Smooth muscle cell of the coronary artery (primary cell): ENCODE measurements at places on chromosomes 7 and 10. TPM values are rescaled to one million over a fixed set of nuclear protein-coding genes. Genes with fewer than 3 reads are reported as not detected.

ENTPD1 gene
- 0.60 and 1.2 TPM in 2 replicates for total RNA-seq

CDHR3 gene
- total RNA-seq: 1.4 and 12.8 TPM in 2 replicates

PVRIG gene
- total RNA-seq: not detected in 2 replicates

ZC3HAV1L gene
- total RNA-seq: 4.6 TPM in 2 replicates

SCART1 gene
- 1.3 and 2.7 TPM in 2 replicates for total RNA-seq

GRM3 gene
- not detected in 2 replicates for total RNA-seq
